Activated naive CD8-positive, alpha-beta T cell treated with anti-CD3 and anti-CD28 coated beads, Interleukin-2, amount 50 U/mL, for 24 hours (primary cell): ENCODE measurements at places on chromosomes 1 and 21.
A peak's percentile ranks its signal among the peaks of the same experiment; 100 is the strongest.

GRCh38 chr1:235093013-235093695 lies 35.5 kb downstream of the TOMM20 start:
- DNase-seq: no peak

DNA sequence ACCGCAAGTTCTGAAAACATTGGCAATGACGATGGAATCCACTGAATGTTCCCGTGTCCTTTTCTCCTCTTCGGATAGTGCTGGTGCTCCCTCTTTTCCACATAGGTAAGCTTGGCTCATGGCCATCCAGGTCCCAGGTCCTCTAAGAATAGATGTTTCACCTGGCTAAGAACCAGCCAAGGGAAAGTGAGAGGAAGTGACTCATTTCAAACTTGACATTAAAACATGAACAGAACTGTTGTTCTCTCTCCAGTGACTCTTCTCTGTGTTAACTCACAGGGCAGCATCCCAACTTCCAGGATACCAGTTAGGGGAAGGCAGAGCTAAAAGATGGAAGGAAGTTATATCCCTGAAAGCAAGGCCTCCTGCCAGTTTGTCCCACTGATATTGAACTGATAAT lies 493.8 kb upstream of the CHRM3 start:
- DNase-seq: no peak

DNA sequence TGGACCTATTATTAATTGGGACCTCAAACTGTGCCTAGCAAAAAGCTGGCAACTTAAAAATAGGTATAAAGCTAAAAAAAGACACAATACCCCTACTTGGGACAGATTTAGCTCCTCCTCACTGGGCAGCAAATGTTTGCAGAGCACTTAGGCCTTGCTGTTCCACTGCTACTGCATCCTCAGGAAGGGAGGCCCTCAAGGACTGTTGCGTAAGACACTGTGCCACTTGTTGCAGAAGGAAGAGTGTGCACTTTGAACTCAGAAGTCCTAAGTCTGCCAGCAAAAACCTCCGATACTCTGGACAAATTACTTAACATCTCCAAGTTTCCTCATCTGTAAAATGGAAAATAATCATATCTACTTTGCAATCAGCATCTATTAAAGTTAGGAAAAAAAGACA lies 322.9 kb downstream of the BARHL2 start:
- DNase-seq: no peak

GRCh38 chr1:170273291-170274130 lies 127.8 kb downstream of the NTMT2 start:
- DNase-seq: no peak

DNA sequence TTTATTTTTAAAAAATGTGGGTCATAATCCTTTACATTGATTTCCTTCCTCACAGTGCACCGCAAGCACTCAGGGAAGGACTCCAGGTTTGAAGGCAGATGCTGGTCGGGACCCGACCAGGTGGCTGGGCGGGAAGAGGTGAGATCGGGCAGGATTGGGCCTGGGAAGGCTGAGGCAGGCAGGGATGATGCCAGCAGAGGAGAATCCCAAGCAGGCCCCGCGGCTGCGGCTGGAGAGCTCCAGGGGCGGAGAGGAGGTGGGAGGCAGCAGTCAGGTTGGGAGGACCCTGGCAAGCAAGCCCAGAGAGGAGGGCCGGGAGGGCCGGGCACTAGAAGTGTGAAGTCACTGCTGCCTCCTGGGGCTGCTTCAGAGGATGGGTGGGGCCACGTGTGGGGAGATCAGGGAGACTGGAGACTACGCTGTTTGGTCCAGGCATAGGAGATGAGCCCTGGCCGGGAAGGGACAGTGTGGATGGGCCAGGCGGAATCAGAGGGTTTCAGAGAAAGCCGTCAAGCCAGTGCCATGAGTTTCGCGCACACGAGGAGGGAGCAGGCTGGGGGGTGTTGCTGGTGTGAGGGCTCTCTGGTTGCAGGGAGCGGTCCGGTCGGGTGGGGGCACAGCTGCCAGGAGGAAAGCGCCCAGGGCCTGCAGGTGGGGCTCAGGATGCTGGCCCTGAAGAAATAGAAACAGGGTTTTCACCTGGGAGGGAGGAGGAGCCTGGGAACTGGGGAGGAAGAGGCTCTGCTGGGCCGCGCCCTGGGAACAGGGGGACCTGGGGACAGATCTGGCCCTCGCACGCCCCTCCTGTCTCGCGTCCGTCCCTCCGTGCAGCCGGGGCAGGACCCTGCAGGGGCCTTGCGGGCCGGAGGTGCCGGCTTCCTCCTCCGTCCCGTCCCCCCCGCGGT lies 888 bp upstream of the COL18A1 start:
- DNase-seq: no peak

- DNase-seq: no peak
These were observed 416.7 kb downstream of the LRRIQ3 start for GRCh38 chr1:73781251-73781650.

GRCh38 chr1:102151242-102151641 lies 154.5 kb upstream of the OLFM3 start:
- DNase-seq: no peak

DNA sequence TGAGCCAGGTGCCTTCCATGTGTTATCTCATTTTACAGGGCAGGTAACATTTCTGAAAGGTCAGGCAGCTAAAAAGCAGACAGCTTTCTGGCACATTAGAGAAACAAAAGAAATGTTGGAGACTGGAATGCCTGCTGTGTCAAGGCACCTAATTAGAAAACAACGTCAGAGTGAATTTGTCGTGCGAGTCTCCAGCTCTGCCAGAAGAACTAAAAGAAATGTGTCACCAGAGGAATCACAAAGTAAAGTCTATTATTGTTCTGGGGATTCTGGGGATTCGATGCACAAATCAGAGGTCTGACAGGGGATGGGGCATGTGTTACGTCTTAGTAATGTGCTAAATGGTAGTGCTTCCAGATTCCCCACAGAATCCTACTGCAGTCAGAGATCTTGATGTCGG lies 89.3 kb downstream of the EDEM3 start:
- DNase-seq: no peak

- no peak for DNase-seq
These were observed 1.5 kb downstream of the KIRREL1 start for GRCh38 chr1:157994704-157995582.

- no peak for DNase-seq
These were observed 42.4 kb upstream of the IL19 start for GRCh38 chr1:206727981-206728696.

DNA sequence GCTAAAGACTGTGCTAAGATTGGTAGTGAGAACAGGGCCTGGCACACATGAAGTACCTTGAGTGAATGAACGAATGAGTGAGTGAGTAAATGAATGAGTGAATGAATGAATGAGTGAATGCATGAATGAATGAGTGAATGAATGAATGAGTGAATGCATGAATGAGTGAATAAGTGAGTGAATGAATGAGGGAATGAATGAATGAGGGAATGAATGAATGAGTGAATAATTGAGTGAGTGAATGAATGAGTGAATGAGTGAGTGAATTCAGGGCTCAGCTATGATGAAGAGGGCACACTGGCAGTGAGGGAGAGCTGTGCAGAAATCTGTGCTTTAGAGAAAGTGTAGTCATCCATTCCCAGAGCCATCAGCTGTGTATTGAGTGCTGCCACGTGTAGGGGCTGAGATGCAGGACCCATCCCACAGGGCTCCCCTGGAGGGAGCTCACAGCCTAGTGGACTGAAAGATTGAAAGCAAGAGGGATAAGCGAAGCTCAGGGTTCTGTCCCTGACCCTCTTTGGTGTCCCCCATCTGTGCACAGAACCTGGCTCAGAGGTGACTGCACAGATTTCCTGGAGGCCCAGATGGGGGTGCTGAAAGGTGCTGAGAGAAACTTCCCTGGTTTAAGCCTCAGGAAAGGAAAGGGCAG lies 217.9 kb upstream of the VAMP3 start:
- no peak for DNase-seq

DNA sequence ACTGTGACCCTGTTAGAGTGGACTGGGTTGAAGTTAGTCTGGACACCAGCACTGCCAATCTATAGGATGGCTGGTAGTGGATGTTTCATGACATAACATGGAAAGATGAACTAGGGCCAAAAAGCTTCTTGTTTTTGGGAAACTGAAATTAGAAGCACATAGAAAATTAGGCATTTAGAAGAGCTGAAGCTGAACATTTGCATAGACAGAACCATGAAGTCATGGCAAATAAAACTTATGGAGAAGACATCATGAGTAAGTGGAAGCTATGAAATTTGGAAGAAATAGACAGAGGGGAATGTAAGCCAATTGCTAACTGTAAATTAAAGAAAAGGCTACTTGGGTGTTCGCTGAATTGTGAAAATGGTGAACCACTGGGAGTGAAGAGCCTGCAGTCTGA lies 2.7 kb upstream of the S100A11 start:
- no peak for DNase-seq

GRCh38 chr1:174768516-174768915 lies 231.2 kb upstream of the CACYBP start:
- DNase-seq: no peak

DNA sequence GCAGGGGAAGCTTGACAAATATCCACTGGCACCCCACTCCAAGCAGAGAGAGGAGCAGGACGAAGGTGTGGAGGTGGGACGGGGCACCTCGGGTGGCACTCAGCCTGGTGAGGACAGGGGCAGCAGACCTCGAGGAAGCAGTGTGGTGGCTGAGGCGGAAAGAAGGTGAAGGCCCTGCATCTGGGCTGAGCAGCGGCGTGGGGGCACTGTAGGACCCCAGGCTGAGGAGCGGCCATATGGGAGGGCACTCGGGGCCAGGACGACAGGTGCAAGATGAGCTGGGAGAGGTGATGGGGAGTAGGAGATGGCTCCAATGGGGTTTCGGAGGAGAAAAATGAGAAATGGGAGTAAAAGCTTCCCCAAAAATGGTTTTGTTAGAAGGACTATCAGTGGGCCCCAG lies 224.9 kb downstream of the TRABD2B start:
- no peak for DNase-seq

DNA sequence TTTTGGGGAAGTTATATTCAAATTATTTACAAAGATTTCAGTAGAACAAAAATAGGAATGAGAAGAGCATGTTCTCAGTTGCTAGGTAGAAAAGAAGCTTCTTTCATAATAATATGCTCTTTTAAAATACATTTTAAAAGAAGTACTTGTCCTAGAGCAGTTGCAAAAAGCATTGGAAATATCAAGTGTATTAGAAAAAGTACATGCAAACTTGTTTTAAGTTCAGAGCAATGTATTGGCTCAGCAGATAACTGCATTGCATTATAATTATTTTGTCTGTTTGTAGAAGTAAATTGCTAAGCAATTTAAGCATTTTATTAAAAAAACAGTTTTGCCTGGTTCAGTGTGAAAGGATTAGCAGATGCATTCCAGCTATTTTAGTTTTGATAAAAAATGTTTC lies 806.4 kb downstream of the USP25 start:
- no peak for DNase-seq

- no peak for DNase-seq
These were observed 60.0 kb upstream of the IVNS1ABP start for GRCh38 chr1:185376840-185377635.

DNA sequence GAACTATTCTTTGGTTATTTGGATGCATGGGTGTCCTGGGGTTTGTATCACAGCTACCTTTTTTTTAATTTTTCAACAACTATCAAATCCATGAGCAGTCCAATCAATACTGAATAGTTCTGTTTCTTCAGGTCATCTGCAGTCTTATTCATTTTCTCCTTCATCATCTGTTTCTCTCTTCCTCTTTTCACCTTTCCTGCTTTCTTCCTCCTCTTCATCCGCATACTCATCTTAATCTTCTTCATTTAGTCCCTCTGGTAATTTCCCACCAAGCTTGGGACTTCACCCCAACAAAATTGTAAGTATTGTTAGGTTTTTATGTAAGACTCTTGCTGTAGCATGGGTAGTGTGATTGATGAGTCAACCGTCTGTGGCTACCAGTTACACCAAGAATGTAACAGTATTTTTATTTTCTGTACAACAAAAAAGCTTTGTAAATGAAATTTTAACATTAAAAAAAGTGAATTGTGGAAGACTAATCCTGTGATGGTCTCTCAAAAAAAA lies 184.1 kb upstream of the RNPC3 start:
- no peak for DNase-seq

GRCh38 chr1:46401964-46402626 lies 8.0 kb downstream of the FAAH start:
- DNase-seq: no peak

DNA sequence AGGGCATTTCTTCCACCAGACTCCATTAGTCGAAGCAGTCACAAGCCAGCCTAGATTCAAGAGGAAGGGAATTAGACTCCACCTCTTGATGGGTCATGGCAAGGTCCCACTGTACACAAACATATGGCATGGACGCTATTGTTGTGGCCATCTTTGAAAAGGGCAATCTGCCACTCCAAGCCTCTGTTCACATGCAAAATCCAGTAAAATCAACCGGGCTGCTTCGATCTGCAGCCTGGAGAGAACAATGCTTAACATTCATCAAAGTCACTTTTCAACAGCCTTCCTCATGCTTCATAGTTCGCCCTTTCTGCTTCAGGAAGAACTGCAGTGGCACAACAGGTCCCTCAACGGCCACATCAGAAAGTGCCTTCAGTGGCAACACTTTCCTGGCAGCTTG lies 28.0 kb upstream of the GJB5 start:
- no peak for DNase-seq

- no peak for DNase-seq
These were observed 190.9 kb upstream of the ADGRL4 start for GRCh38 chr1:79197421-79197820.

GRCh38 chr1:69648486-69648885 lies 80.8 kb downstream of the LRRC7 start:
- DNase-seq: no peak

- peak; percentile 81 for DNase-seq
These were observed 78.6 kb upstream of the SOD1 start for GRCh38 chr21:31580866-31581276.

GRCh38 chr1:46010611-46011010 lies 121.8 kb downstream of the PIK3R3 start:
- DNase-seq: no peak

- DNase-seq: no peak
These were observed 459.3 kb downstream of the PLPP3 start for GRCh38 chr1:56120021-56120420.

DNA sequence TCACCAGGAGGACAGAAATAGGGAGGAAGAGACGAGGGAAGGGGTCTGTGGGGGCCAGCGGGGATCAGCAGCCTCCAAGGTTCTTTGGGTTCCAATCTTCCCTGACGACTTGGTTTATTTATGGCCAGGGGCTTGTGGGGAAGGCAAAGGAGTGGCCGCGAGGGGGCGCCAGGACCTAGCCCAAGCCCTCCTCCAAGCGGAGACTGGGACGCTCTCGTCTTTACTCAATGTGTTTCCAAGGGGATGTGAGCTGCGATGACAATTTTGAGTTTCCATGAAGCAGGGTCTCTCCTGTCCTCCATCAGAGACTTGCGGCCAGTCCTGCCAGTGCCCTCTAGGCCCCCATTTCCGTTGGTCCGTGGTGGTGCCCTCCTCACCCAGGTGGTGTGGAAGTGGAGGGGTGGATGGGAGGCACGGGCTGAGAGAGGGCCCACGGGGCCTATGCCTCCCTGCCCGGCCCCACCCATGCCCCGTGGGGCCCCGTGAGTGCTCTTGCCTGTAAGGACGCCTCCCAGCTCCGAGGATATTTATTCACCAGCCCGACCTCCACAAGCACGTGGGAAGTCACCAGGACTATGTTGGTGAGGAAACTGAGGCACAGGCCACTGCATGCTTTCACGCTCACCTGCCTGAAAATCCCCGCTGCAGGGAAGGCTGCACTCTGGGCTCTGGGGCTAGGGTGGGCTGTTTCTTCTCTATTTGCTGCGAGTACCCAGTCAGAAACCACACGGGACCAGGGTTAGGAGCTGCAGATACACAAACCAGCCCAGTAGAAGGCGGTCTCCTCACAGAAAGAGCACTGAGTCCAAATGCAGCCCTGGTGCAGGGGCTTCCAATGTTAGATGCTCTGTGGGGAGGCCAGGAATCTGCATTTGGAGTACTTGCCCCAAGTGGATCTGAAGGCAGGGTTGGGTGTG lies 26.5 kb downstream of the DMRTB1 start:
- peak; percentile 80 for DNase-seq
